Esophagus mucosa (tissue), 1 donor: ENCODE measurements at places on chromosomes 13 and 19. TPM values are rescaled to one million over a fixed set of nuclear protein-coding genes. Genes with fewer than 3 reads are reported as not detected.

DNA sequence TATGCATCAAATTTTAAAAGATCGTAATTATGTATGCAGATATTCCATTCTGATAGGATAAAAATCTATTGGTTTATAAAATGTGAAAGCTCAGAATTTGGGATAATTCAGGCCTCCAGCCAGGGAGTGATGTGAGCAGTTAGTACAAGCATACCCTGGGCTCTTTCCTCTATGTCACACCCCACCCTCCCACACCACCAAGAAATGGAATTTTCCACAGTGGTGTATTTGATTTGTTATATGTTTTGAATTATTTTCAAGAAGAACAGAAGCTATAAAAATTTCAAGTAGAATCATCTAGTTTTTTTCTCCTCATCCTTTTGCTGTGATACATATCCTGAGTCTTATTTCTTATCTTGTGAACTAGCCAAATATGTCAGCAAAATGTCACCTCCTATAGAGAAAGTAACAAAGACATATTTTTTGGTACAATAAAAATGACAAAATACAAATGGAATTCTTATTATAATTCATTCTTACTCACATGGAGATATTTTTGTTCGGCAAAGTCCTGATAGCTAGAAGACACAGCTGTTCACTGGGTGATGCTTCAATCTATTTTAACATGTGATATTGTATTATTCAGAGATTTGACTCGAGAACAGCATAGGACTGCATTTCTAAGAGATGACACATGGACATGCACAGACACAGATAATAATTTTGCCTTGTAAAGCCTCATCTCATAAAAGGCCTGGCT, 61.2 kb upstream of the FRY start:
- no peak for ATAC-seq

- peak; percentile 81 for ATAC-seq
These were observed 18.6 kb upstream of the LATS2 start for GRCh38 chr13:21079761-21080592.

DNA sequence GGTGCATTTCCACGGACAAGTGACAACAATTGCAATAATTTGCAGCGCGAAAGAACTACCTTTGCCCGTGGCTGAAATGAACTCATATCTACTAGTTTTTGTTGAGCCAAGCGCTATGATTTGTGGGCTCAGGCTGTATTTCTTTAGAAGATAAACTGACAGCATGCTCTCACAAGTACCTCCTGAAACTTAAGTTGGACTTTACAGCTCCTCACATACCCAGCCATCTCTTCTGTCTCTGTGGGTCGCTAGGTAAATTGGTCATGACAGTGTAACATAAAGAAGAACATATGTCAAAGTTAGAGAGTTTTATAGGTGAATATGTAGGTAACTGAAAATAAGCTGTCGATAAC, 839 bp downstream of the COG6 start:
- ATAC-seq: no peak

GRCh38 chr13:98813993-98814392, 61.5 kb upstream of the SLC15A1 start:
- no peak for ATAC-seq

GRCh38 chr13:77999746-78000145, 81.1 kb upstream of the EDNRB start:
- ATAC-seq: no peak

Gene CD37
- total RNA-seq: 3.5 TPM

GRCh38 chr19:329876-330275, 14.7 kb downstream of the MIER2 start:
- no peak for ATAC-seq

DNA sequence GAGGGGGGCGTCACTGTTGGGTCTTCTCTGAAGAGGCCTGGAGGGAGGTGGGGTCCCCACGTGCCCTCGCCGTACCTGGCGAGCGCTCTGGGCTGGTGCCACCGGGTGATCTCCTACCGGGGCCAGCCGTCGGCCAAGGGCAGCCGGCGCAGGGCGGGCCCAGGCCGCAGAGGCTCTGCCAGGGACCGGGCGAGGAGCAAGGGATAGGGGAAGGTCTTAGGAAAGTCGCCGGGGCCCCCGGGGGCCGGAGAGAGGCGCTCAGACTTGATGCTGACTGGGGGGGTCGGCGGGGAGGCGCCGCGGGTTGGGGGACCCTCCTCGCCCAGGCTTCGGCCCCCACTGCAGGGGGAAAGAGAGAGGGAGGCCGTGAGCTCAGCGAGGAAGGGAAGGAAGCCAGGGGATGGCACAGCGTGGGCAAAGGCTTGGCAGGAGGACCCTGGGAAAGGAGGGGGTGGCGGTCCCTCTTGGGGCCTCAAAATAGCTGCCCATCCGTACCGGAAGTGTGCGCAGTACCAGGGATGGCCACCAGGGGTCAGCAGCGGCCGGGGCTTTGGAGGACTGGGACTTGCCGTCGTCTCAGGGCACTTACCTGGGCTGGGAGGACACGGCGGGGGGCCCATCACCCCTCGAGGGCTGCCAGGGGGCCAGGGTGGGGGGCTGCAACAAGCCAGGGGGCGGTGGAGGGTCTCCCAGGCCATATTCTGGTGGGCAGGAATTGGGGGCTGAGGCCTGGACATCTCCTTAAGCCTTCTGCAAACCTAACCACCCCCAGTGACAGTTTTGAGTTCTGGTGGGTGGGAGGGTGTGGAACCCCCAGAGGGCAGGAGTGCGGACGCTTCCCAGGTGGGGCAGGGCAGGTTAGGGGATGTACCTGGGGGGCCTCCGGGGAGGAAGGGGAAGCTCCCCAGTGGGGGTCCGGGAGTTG, 7.7 kb upstream of the TMEM161A start:
- ATAC-seq: peak; percentile 87

GRCh38 chr13:64234255-64234654, 2818.6 kb upstream of the PCDH20 start:
- no peak for ATAC-seq

DNA sequence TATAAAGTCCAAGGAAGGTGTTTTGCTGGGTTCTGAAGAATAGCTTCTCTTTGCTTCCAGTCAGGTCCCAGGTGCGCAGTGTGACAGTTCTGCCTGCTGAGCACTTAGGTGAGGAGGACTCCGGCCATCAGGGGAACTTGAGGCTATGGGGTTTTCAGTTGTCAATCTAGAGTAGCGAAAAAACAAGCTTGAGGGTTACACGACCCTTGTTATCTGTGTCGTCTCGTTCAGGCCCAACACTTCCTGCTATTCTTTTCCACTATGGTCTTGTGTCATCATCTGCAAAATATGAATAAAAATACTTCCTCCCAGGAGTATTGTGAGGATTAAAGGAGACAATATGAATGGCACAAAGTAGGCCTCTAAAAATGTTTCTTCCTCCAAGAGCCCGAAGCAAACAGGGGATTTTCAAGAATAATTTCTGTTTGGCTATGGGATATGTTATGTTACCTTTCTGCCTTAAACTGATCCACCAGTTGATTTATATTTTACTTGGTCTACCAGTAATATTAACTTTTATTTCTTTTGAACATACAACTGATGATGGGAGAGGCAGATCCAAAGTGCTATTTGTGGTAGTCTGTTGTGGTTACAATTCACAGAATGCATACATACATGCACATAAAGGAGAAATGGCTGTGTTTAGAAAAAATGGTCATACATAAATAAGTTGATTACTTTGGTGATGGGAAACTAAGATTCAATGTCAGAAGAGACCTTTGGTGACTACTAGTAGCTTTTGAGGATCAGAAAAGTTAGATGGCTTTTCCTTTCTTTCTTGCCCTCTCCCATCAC, 40.5 kb upstream of the RCBTB2 start:
- ATAC-seq: no peak

Gene ZNF850
- total RNA-seq: 1.5 TPM

GRCh38 chr19:15829306-15829698, 13.8 kb upstream of the OR10H1 start:
- ATAC-seq: no peak

Gene CASP14
- 0.16 TPM for total RNA-seq

Gene ATP12A
- 0.24 TPM for total RNA-seq

- ATAC-seq: no peak
These were observed 4.5 kb downstream of the TLE6 start for GRCh38 chr19:2981898-2982297.

GRCh38 chr19:41815301-41815700, 18.9 kb downstream of the CEACAM3 start:
- ATAC-seq: no peak

DNA sequence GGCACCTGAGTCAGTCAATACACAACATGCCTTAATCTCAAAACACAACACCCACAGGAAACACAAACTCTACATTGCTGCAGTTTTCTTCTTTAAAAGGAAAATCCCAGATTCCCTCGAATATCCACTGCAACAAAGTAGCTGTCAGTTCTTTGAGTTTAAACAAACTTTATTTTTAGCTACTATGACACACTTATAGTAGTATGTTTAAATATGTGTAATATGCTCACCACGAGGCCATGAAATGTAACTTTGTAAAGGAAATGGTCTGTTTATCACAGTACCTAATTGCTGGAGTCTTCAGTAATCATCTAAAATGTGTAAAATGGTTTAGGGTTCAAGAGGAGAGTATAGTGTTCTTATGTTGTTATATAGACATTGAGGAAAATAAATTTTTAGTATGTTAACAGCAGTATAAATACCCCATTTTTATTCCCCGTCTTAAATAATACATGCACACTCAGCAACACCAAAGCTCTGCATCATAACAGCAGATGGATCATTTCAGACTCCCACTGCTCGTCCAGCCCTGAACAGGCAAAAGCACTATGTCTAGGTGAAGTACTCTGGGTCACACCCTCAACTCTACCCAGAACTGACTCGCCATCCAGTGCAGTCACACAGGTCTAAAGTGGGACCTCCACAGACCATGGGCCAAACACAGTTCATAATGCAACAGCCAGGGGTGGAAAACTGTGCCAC, 20.6 kb downstream of the TUBGCP3 start:
- ATAC-seq: no peak

DNA sequence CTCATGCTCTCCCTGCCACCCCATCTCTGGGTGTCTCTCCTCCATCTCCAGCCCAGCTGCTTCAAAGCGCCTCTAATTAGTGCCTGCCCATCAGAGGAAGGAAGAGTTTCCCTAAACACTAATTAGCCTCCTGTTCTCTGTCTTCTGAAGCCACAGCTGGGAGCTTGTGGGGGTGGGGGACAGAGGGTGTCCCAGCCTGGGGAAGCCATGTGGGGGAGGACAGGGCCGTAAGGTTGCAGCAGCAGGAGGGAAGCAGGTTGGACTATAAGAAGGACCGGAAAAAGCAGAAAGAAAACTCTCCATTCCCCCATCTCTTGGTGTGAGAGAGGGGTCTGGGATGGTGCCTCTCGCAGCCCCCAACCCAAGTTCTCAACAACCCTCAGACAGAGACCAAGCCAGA, 26.2 kb downstream of the SLC8A2 start:
- ATAC-seq: no peak

Gene C19orf73
- 1.3 TPM for total RNA-seq

Gene CBARP
- 2.0 TPM for total RNA-seq

- ATAC-seq: peak; percentile 57
These were observed 12.1 kb upstream of the MYCBP2 start for GRCh38 chr13:77338961-77339401.

Gene CD79A
- 2.6 TPM for total RNA-seq

DNA sequence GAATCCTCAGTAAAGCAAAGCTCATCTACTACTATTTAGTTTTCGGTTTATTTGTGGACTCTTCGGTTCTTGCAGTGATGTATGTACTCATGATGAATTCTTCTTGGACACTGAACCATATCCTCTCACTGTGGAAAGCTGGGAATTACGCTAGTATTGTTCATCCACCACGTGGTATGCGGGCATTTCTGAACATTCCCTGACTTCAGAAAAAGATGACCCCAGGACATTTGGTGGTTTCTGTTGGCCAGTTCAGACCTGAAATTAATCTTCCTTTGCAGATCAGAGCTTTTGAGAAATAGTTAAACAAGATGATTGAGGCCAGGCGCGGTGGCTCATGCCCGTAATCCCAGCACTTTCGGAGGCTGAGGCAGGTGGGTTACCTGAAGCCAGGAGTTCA, 25.3 kb upstream of the FBN3 start:
- ATAC-seq: peak; percentile 50

DNA sequence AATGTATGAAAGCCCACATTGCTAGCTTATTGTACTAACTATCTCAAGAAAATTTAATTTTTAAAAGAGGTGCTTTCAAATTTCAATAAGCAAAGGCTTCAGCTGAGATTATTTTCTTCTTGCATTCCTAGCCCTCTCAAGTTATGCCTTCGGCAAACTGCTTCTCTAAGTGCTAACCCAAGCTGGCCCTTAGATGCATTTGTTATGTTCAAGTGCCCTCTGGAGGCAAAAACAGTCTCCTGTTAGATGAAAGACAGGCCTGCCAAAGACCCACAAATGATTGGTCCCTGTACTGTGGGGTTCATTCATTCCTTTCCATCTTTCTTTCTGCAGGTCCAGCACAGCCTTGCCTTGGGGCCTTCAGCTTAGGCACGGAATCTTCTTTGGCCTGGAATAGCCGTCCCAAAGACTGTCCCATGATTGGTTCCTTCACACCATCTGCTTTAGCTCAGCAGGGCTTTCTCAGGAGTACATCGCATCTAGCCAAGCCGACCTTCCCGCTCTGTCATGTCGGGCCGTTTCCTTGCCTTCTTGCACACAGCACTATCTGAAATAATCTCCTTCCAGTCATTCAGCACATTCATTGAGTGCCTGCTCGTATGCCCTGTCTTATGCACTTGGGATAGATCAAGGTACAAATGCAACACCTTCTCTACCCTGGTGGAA, 26.4 kb upstream of the TPTE2 start:
- peak; percentile 31 for ATAC-seq

Gene ZNF333
- 3.5 TPM for total RNA-seq

Gene BSG
- total RNA-seq: 320 TPM

GRCh38 chr19:35986664-35987570, 8.1 kb upstream of the SDHAF1 start:
- no peak for ATAC-seq

Gene LMTK3
- 4.9 TPM for total RNA-seq

DNA sequence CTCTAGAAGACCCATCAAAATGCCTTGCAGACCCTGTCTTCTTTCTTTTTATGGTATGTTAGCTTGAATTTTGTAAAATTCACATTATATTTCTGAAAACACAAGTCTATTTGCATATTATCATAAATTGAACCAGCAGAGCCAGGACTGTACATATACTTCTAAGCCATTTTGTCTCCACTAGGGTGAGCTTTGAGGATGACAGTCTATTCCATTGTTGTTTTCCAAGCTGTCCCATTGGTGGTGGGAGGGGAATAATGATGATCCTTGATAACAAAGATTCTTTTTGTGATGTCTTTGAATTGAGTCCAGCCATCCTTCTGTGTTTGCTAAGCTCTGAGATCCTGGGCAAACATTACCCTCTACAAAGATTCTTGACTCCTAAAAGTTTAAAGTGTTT, 359.3 kb upstream of the PCDH20 start:
- ATAC-seq: no peak

Gene ZNF256
- 2.6 TPM for total RNA-seq

- no peak for ATAC-seq
These were observed 383.6 kb downstream of the SLITRK1 start for GRCh38 chr13:83498481-83499190.

Gene PPM1N
- 2.4 TPM for total RNA-seq

Gene LGI4
- total RNA-seq: 1.4 TPM

- no peak for ATAC-seq
These were observed 16.8 kb downstream of the TEX29 start for GRCh38 chr13:111337206-111337605.

Gene CYP2A7
- total RNA-seq: not detected

DNA sequence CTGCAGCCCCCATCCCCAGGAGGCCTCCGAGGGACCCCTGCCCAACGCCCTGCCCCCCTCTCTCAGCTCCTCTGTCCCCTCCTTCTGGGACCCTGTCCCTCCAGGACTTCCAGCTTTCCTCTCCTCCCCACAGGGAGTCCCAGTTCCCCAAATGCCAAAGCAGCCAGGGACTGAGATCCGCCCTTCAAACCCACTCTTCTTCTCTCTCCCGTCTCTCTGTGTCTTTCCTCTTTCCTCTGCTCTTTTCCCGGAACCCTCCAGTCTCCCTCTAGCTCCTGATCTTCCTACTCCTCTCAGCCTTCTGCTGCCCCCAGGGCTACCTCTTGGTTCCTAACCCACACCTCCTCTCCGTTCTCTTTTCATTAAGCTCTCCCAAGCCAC, 377 bp downstream of the CA11 start:
- no peak for ATAC-seq
